Activated CD8-positive, alpha-beta memory T cell treated with anti-CD3 and anti-CD28 coated beads, Interleukin-2, amount 10 ng/mL, durations not matched to agents 7 days and 5 days (primary cell): ENCODE measurements at places on chromosomes 12 and 14. TPM values are rescaled to one million over a fixed set of nuclear protein-coding genes. Genes with fewer than 3 reads are reported as not detected.

DNA sequence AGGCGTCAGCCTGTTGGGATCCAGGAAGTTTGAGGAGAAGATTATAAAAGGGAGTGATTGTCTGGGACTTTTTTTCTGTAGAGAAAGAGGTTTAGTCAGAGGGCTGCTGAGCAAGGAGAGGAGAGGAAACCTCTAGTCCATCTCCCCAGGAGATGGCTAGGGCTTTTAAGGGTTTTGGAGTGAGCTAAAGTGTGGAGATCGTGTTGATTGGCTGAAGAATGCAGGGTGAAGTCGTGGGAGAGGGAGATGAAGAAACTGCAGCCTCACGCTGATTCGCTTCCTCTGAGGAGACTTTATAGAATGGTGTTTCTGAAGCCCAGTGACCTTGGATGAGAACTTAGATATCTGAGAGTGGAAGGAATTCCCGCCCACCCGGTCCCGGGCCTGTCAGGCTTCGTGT lies 193.7 kb upstream of the PWP1 start:
- H3K4me1 ChIP-seq = peaks cover 13% of the 10 kb centered on the region
- H3K27ac ChIP-seq = no peak overlapping the region
- H3K36me3 ChIP-seq = no peaks in the 10 kb centered on the region
- DNase-seq = no peak
- H3K27me3 ChIP-seq = no peaks in the 10 kb centered on the region

GRCh38 chr12:623865-624372 lies 39.3 kb downstream of the NINJ2 start:
- H3K4me1 ChIP-seq = peaks cover 42% of the 10 kb centered on the region
- H3K27ac ChIP-seq = no peak overlapping the region
- no peaks in the 10 kb centered on the region for H3K36me3 ChIP-seq
- DNase-seq = no peak
- H3K27me3 ChIP-seq = no peaks in the 10 kb centered on the region
- no peak overlapping the region for H3K4me3 ChIP-seq

- no peaks in the 10 kb centered on the region for H3K27me3 ChIP-seq
- peaks cover 3% of the 10 kb centered on the region for H3K4me1 ChIP-seq
- no peak for DNase-seq
These were observed 7.8 kb upstream of the TBPL2 start for GRCh38 chr14:55448141-55448614.

DNA sequence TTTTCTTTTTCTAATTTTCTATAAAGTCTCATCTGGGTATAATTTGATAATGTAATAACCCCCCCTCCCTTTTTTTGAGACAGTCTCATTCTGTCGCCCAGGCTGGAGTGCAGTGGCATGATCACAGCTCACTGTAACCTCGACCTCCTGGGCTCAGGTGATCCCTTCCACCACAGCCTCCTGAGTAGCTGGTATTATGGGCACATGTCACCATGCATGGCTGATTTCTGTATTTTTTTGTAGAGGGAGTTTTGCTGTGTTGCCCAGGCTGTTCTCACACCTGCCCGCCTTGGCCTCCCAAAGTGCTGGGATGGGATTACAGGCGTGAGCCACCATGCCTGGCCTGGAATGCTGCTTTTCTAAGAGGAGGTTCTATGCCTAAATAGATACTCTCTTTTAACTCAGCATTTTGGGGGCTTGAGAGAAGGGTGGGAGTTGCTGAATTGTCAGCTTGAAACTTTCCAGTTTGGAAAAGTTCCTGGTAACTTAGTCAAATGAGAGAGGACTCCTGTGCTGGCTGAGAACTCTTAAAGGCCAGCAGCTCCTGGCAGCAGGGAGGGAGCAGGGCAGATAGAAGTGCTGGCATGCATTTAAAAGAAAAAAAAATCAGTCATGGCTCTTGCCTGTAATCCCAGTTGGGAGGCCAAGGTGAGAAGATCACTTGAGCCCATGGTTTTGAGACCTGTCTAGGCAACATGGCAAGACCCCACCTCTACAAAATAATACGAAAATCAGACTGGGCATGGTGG lies 13.0 kb downstream of the NUDT4 start:
- H3K4me3 ChIP-seq = no peak overlapping the region
- H3K36me3 ChIP-seq = peaks cover 30% of the 10 kb centered on the region
- no peak overlapping the region for H3K27ac ChIP-seq

- DNase-seq = no peak
- no peak overlapping the region for H3K4me3 ChIP-seq
- H3K36me3 ChIP-seq = no peaks in the 10 kb centered on the region
- H3K27ac ChIP-seq = no peak overlapping the region
These were observed 227.5 kb upstream of the LMO3 start for GRCh38 chr12:16833376-16834015.

- no peak overlapping the region for H3K4me3 ChIP-seq
- DNase-seq = no peak
- H3K4me1 ChIP-seq = no peaks in the 10 kb centered on the region
These were observed 93.3 kb upstream of the HECTD1 start for GRCh38 chr14:31300883-31301282.

DNA sequence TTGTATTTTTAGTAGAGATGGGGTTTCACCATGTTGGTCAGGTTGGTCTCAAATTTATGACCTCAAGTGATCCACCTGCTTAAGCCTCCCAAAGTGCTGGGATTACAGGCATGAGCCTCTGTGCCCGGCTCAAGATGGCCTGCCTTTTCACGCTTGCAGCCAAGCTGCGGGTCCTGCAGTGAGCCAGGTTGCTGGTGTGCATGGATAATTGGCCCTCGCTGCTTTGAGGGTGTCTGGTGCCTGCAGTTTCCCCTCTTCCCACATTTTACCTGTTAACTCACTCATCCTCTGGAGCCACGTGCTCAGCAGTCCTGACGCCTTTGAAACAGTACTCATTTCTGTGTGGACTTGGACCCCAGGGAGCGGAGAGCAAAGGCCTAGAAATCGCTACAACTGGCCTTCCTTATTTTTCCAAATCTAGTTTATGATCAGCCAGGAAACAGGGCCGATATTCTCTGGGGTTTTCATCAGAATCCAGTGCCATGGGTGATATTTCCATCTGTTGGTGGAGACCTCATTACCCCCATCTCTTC lies 42.2 kb downstream of the TPCN1 start:
- no peaks in the 10 kb centered on the region for H3K27me3 ChIP-seq
- no peak for DNase-seq
- H3K36me3 ChIP-seq = peaks cover 24% of the 10 kb centered on the region
- H3K4me1 ChIP-seq = peaks cover 33% of the 10 kb centered on the region
- peak overlapping the region; percentile 21 for H3K27ac ChIP-seq

DNA sequence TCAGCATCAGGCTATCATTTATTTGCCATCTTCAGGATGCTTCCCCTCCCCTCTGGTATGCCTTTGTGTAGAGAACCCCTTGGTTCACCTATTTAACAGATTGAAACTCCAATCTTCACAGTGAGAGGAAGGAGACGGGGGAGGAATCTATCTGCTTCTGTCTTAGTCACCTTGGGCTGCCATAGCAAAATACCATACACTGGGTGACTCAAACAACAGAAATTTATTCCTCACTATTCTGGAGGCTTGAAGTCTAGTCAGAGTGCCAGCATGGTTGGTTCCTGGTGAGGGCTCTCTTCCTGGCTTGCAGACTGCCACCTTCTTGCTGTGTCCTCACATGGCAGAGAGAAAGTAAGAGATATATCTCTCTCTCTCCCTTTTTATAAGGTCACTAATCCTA lies 13.5 kb upstream of the EML1 start:
- no peak for DNase-seq
- no peaks in the 10 kb centered on the region for H3K4me1 ChIP-seq
- no peak overlapping the region for H3K4me3 ChIP-seq
- H3K36me3 ChIP-seq = no peaks in the 10 kb centered on the region
- no peak overlapping the region for H3K27ac ChIP-seq
- peaks cover 45% of the 10 kb centered on the region for H3K27me3 ChIP-seq

GRCh38 chr14:93337143-93337753 lies 4.4 kb upstream of the BTBD7 start:
- peaks cover 9% of the 10 kb centered on the region for H3K36me3 ChIP-seq
- DNase-seq = no peak
- no peak overlapping the region for H3K4me3 ChIP-seq

DNA sequence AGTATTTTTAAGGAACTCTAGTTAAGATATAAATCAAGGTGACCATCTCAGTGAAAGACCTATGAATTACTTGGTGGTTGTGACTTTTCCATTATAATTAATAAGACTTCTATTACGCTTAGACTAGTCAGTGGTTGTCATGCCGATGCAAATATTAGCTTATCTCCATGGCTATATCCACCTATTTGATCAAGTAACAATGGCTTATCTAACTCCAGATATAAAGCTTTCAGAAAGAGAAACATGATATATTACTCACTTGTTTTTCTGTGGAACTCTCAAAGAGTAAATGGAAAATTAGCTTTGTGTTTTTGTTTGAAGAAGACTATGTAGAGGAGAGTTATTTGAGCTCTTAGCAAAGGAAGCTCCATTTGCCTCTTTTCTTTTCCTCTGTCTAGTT lies 323.8 kb upstream of the DCN start:
- no peak overlapping the region for H3K4me3 ChIP-seq
- H3K27ac ChIP-seq = no peak overlapping the region

DNA sequence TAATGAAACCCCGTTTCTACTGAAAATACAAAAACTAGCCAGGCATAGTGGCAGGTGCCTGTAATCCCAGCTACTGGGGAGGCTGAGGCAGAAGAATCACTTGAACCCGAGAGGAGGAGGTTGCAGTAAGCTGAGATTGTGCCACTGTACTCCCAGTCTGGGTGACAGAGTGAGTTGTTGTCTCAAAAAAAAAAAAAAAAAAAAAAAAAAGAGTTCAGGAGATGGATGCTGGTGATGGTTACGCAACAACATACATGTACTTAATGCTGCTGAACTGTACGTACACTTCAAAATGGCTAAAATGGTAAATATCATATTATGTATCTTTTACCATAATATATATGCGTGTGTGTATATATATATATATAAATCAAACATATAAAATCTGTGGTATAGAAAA lies 29.0 kb downstream of the ACTN1 start:
- peaks cover 6% of the 10 kb centered on the region for H3K4me1 ChIP-seq
- no peaks in the 10 kb centered on the region for H3K36me3 ChIP-seq
- no peaks in the 10 kb centered on the region for H3K27me3 ChIP-seq
- DNase-seq = no peak
- H3K4me3 ChIP-seq = no peak overlapping the region

DNA sequence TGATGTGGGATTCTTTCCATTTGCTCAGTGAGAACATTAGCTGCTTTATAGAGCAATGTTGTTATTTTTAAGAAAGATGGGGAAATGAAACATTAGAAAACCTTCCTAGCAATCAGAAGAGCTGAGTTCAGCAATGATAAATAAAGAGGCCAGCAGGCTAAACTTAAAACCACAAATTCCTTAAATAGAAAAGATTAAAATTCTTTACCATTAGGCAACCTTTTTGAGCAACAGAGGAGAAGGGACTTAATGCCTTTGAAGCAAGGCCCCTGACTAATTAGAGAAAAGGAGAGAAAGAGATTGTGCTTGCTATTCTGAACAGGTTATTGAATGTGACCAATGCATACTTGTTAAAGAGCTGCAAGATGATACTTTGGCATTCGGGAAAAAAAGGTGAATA lies 160.8 kb upstream of the LMO3 start:
- no peaks in the 10 kb centered on the region for H3K36me3 ChIP-seq
- no peak overlapping the region for H3K4me3 ChIP-seq
- H3K4me1 ChIP-seq = no peaks in the 10 kb centered on the region
- DNase-seq = no peak
- H3K27me3 ChIP-seq = no peaks in the 10 kb centered on the region

DNA sequence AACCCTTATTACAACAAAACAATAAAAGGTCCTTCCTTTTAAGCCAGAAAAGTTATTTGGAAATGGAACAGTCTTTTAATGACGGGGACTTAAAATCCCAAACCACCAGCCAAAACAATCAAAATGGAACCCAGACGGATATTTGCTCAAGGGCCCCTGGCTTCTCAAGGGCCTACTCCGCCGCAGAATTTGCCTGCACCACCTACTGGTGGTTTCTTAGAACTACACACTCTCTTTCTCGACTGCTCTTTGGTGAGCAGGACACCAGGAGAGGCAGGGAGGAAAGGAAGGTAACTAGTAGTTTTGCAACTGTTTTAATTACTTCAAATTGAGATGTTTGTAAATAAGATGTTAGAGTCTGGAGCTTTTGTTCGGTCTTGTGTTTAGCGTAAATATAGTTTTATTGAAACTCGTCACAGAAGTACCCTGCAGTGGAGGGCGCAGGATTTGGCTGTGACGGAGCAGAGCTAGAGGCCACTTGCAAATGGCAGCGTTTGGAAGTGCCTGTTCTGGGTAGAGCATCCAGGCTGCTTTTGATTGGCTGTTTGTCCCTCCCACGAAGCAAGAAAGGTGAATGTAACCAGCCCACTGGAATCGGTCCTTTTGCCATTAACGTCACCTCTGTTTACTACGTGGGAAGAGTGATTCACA lies 238.5 kb downstream of the CACNA1C start:
- no peak overlapping the region for H3K27ac ChIP-seq
- H3K4me3 ChIP-seq = no peak overlapping the region
- no peaks in the 10 kb centered on the region for H3K36me3 ChIP-seq
- H3K27me3 ChIP-seq = no peaks in the 10 kb centered on the region
- DNase-seq = peak; percentile 49
- peaks cover 6% of the 10 kb centered on the region for H3K4me1 ChIP-seq

DNA sequence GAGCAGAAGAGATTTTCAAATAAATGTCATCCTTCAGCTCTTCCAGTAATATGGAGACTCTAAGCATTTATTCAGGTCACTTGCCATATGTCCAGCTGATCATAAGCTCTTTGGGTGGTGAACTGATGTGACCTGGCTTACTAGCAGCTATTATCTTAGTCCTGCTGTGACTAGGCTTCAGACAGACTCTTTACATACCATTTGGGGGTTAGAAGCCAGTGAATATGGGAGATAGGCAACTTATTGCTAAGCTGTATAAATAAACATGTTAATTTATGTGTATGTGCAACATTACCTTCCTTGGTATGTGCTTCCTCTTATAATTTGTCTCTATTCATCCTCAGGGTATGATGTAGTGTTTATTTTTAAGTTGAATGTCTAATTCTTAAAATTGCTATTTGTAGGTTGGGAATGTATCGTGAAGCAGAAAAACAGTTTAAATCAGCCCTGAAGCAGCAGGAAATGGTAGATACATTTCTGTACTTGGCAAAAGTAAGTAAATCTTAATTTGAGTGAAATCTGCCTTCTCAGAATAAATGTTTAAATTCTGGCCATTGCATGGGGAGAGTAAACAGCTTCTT lies 32.4 kb downstream of the TTC8 start:
- DNase-seq = no peak
- H3K4me1 ChIP-seq = no peaks in the 10 kb centered on the region
- no peak overlapping the region for H3K4me3 ChIP-seq
- H3K36me3 ChIP-seq = peaks cover 3% of the 10 kb centered on the region
- no peaks in the 10 kb centered on the region for H3K27me3 ChIP-seq
- H3K27ac ChIP-seq = no peak overlapping the region

- H3K4me3 ChIP-seq = no peak overlapping the region
- H3K27ac ChIP-seq = no peak overlapping the region
- no peak for DNase-seq
- H3K4me1 ChIP-seq = no peaks in the 10 kb centered on the region
These were observed 67.8 kb upstream of the KCNH3 start for GRCh38 chr12:49470986-49471385.

- no peak overlapping the region for H3K27ac ChIP-seq
- DNase-seq = no peak
- no peaks in the 10 kb centered on the region for H3K27me3 ChIP-seq
- no peaks in the 10 kb centered on the region for H3K4me1 ChIP-seq
- H3K36me3 ChIP-seq = no peaks in the 10 kb centered on the region
- H3K4me3 ChIP-seq = no peak overlapping the region
These were observed 198.7 kb downstream of the SYT1 start for GRCh38 chr12:79063258-79063657.

The AQP5 gene
- total RNA-seq = not detected

The OASL gene
- total RNA-seq = 135 TPM

The ARG2 gene
- 6.2 TPM for total RNA-seq

The CELA1 gene
- total RNA-seq = not detected

The ORAI1 gene
- 53.7 TPM for total RNA-seq
